Sigmoid colon (tissue), 7 donors: ENCODE measurements at places on chromosomes 7 and 10.
A peak's percentile ranks its signal among the peaks of the same experiment; 100 is the strongest.

GRCh38 chr10:30103595-30104320 is 44.4 kb upstream of the JCAD start:
- H3K36me3 ChIP-seq = no peaks in the 10 kb centered on the region
- no peaks in the 10 kb centered on the region for H3K4me1 ChIP-seq

DNA sequence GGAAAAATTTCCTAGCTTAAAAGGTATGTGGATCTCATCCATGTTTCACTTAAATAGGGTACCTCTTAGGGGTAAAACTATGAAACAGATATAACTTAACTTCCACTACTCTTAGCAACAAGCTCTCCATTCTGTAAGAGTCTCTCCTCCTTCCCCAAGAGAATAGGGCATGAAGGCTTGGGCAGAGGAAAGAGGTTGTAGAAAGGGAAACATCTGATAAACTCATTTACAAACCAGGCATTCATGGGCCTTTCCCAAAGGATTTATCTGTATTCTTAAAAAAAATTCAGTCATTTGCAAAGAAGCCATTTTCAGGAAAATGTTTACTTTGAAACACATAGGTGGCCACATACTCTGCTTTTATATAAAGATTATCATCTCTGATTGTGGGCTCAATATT is 82.7 kb downstream of the SEMA3A start:
- H3K27me3 ChIP-seq = no peaks in the 10 kb centered on the region
- DNase-seq = no peak
- peaks cover 23% of the 10 kb centered on the region for H3K4me1 ChIP-seq
- no peak overlapping the region for H3K27ac ChIP-seq

DNA sequence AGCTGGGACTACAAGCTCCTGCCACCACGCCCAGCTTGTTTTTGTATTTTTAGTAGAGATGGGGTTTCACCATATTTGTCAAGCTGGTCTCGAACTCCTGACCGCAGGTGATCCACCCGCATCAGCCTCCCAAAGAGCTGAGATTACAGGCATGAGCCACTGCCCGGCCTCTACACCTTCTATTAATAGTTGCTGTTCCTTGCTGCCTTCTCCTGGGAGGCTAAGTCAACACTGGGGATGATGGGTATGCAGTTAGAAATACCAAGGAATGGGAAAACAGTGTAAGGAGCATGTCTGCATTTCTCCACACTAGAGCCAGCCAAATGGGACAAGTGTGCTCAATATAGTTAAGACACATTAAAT is 97.3 kb upstream of the PDLIM1 start:
- no peak overlapping the region for H3K4me3 ChIP-seq
- peaks cover 52% of the 10 kb centered on the region for H3K36me3 ChIP-seq
- DNase-seq = no peak
- H3K27ac ChIP-seq = peak overlapping the region; percentile 72
- H3K27me3 ChIP-seq = no peaks in the 10 kb centered on the region

DNA sequence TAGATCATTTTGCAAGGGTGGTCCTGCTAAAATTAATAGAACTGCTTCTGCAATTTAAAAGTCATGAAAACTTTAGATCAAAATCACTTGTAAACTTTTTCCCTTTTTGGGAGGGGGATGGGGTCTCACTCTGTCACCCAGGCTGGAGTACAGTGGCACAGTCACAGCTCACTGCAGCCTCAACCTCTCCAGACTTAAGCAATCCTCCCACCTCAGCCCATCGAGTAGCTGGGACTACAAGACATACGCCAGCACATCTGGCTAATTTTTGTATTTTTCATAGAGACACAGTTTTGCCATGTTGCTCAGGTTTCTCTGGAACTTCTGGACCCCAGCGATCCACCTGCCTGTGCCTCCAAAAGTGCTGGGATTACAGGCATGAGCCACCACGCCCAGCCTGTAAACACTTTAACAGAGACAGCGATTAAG is 79.7 kb downstream of the LRRC17 start:
- no peak overlapping the region for H3K4me3 ChIP-seq
- H3K27me3 ChIP-seq = no peaks in the 10 kb centered on the region
- no peaks in the 10 kb centered on the region for H3K36me3 ChIP-seq
- H3K27ac ChIP-seq = peak overlapping the region; percentile 64
